ENCODE measurements at places on chromosomes 6 and 20. TPM values are rescaled to one million over a fixed set of nuclear protein-coding genes. Genes with fewer than 3 reads are reported as not detected.

DNA sequence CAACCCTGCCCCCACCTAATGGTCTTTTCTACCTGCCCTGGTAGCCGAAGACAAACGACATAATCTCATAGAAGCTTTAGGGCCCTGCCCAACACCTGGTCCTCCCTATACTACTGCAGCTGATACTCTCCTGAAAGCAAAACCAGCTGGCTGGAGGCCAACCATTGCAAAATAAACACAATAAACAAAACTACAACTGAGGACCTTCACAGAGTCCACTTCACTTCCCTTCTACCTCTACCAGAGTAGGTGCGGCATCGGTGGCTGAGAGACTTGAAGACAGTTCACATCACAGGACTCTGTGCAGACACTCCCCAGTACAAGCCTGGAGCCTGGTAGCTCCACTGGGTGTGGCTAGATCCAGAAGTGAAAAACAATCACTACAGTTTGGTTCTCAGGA, 476.2 kb downstream of the MMUT start:
- DNase-seq, result no peak

DNA sequence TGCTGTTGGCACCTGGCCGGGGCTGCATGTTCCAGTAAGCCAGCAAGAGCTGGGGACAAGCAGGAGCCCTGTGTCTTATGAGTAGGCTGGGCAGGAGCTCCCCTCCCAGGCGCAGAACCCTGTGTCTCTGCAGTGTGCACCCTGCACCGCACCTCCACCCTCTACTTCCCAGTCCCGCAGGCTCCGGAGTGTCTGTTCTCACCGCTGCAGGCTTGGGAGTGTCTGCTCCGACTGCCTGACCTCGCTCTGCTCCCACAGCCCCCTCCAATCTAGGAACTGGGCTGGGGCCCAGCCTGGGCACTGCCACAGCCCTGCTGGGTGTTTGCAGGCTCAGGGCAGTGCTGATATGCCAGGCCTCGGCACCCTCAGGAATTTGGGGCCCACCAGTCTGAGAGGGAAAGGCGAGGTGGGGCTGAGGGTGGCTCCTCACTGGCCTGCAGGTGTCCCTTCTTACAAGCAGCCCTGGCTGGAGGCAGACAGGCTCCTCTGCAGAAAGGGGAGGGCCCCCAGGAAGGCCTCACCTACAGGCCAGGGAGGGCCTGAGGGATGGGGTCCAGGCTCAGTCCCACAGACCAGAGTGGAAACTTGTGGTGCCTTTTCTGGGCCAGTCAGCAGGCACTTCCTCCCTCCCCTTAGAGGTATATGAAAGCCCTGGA, 871.6 kb upstream of the GJE1 start:
- no peak for DNase-seq

DNA sequence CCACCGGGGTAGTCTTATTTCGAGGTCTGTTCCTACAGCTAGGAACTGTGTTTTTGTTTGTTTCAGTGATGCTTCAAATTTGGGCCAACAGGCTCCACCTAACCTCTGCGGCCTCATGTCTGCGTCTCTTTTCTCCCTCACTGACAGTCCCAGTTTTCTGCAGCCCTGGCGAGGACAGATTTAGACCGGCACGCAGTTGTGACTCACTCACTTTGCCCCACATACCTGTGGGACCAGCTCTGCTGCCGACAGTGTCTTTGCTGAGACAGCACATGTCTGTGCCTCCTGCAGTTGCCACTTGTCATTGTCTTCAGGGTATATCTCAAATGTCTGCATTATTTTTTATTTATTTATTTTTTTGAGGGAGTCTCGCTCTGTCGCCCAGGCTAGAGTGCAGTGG, 29.2 kb downstream of the OSBPL2 start:
- DNase-seq, result no peak

DNA sequence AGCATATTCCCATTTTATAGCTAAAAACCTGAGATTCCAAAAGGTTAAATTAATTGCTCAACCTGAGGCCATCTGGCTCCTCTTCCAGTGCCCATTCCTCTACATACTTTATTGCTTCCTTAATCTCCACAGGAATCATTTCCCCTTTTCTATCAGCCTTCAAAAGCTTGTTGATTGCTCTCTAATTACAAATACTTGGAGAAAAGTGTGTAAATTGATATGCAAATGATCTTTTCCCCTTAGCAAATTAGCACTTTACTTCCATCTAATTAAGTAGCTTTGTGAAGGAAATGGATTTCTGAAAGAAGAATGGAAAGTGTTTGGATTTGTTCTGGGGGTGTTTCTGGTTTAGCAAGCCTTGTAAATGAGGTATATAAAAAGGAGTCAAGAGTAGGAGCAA, 323.3 kb downstream of the GRIK2 start:
- no peak for DNase-seq

DNA sequence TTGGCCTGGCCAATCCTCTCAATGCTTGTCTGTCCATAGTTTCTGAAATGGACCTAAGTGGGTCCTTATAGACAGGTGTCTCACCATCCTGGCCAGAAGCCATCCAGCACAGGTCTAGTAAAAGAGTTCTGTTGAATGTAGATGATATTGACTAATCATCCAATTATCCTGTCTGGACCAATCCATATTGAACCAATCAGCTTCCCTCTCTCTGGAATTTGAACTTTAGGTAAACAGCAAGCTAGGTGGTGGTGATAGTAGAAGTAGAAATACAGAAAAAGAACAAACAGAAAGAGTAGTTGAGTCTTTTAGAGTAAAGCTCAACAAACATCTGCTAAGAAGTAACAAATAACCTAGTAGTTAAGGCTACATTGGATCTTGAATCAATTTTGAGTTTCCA, 9.5 kb upstream of the PNRC1 start:
- no peak for DNase-seq

The CD109 gene
- total RNA-seq, result not detected

The CTCFL gene
- not detected for total RNA-seq

GRCh38 chr6:53465732-53466131, 79.2 kb downstream of the GCLC start:
- no peak for DNase-seq

The FOXC1 gene
- total RNA-seq, result 13.9 TPM

The MRPS26 gene
- total RNA-seq, result 154 TPM

- DNase-seq, result no peak
These were observed 183.6 kb downstream of the FAXC start for GRCh38 chr6:99165838-99166237.

DNA sequence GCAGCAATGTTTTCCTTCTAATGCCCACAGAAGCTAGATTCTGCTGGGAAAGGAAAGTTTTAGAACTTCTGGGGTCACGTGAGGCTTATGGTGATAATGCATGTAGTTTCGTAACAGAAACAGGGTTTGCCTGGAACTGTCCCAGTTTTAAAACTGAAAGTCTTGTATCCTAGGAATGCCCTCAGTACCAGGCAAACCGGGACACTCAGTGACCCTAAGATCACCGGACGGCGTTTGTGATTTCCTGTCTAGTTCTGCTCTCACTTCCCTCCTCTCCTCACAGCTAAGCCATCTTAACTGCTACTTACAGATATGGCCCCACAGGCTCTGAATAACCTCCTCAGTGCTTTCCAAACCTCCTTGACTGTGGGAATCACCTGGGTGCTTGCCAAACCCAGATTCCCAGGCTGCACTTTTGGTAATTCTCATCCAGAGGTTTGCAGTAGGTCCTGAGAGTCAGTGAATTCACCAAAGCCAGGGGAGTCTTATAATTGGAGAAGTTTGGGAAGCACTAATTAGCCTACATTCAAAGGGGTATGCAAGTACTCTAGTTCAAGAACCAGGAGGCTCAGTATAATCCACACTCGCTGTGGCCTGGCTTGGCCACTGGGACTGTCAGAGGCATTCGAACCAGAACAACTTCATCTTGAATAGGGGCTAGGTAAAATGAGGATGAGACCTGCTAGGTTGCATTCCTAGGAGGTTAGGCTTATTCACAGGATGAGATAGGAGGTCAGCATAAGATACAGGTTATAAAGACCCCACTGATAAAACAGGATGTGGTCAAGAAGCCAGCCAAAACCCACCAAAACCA, 231.6 kb upstream of the MYLIP start:
- no peak for DNase-seq
